Cardiac atrium fibroblast (primary cell): ENCODE measurements at places on chromosomes 3 and 15. TPM values are rescaled to one million over a fixed set of nuclear protein-coding genes. Genes with fewer than 3 reads are reported as not detected.

NUP210 gene
- 0.54 and 1.3 TPM in 2 replicates for total RNA-seq

CPNE9 gene
- not detected in 2 replicates for total RNA-seq

CHRNA7 gene
- total RNA-seq = under 0.01 and 0.54 TPM in 2 replicates

TRPM7 gene
- total RNA-seq = 21.3 and 23.3 TPM in 2 replicates

UCN2 gene
- total RNA-seq = 1.6 and 1.9 TPM in 2 replicates

ONECUT1 gene
- total RNA-seq = not detected in 2 replicates

RNF7 gene
- total RNA-seq = 128 and 133 TPM in 2 replicates

POLQ gene
- 0.36 and 0.97 TPM in 2 replicates for total RNA-seq

UBE2E2 gene
- total RNA-seq = 34.5 and 37.4 TPM in 2 replicates

TMCO5A gene
- not detected in 2 replicates for total RNA-seq

CAMK1 gene
- total RNA-seq = 25.1 and 30.7 TPM in 2 replicates

STRC gene
- total RNA-seq = not detected in 2 replicates

KBTBD13 gene
- total RNA-seq = not detected in 2 replicates

GREM1 gene
- total RNA-seq = under 0.01 and 0.32 TPM in 2 replicates

CYFIP1 gene
- total RNA-seq = 58.3 and 87.6 TPM in 2 replicates

SGO1 gene
- total RNA-seq = 2.2 and 3.6 TPM in 2 replicates

LRIG1 gene
- 9.4 and 10.2 TPM in 2 replicates for total RNA-seq

FANCD2 gene
- 2.9 and 12.5 TPM in 2 replicates for total RNA-seq

EPB42 gene
- not detected in 2 replicates for total RNA-seq

PRSS50 gene
- total RNA-seq = not detected in 2 replicates

GPR15 gene
- not detected in 2 replicates for total RNA-seq

CDCP1 gene
- total RNA-seq = 1.8 and 7.8 TPM in 2 replicates

OXTR gene
- total RNA-seq = 2.3 and 2.5 TPM in 2 replicates

GCSAM gene
- 0.81 TPM in 1 of 2 replicates, not detected in the other for total RNA-seq

LSAMP gene
- 0.16 and 0.18 TPM in 2 replicates for total RNA-seq

XYLB gene
- 2.6 and 2.7 TPM in 2 replicates for total RNA-seq

RHOV gene
- total RNA-seq = not detected in 2 replicates

SERPINI2 gene
- total RNA-seq = not detected in 2 replicates

TEX55 gene
- not detected in 2 replicates for total RNA-seq

EIF5A2 gene
- 9.9 and 20.2 TPM in 2 replicates for total RNA-seq

SCN10A gene
- under 0.01 TPM in 1 of 2 replicates, not detected in the other for total RNA-seq

SUSD5 gene
- 1.8 and 4.2 TPM in 2 replicates for total RNA-seq

TMEM266 gene
- not detected in 2 replicates for total RNA-seq

KBTBD8 gene
- 0.97 and 2.0 TPM in 2 replicates for total RNA-seq

TTLL13 gene
- total RNA-seq = not detected in 2 replicates

DENND6A gene
- total RNA-seq = 21.9 and 22.7 TPM in 2 replicates

FRMD5 gene
- 0.54 and 0.81 TPM in 2 replicates for total RNA-seq

HHATL gene
- total RNA-seq = not detected in 2 replicates

DHX36 gene
- 19.6 and 20.0 TPM in 2 replicates for total RNA-seq

CAMK2N2 gene
- 0.65 TPM in 1 of 2 replicates, not detected in the other for total RNA-seq

LXN gene
- 30.5 and 43.9 TPM in 2 replicates for total RNA-seq

MYL3 gene
- total RNA-seq = 1.4 TPM in 1 of 2 replicates, not detected in the other
